Stimulated activated CD4-positive, alpha-beta T cell treated with anti-CD3 and anti-CD28 coated beads, Interleukin-2, amount 100 ng/mL, for 24 hours (primary cell): ENCODE measurements at places on chromosomes 5 and 9.
A peak's percentile ranks its signal among the peaks of the same experiment; 100 is the strongest.

- no peak for DNase-seq
These were observed 101.5 kb downstream of the ARHGEF28 start for GRCh38 chr5:73727470-73727869.

GRCh38 chr9:130446101-130446861 is 1.5 kb downstream of the ASS1 start:
- no peak for DNase-seq

GRCh38 chr9:74953235-74953751 is 581 bp upstream of the C9orf40 start:
- peak; percentile 20 for DNase-seq

- no peak for DNase-seq
These were observed 93.1 kb downstream of the MED27 start for GRCh38 chr9:131986576-131986975.

DNA sequence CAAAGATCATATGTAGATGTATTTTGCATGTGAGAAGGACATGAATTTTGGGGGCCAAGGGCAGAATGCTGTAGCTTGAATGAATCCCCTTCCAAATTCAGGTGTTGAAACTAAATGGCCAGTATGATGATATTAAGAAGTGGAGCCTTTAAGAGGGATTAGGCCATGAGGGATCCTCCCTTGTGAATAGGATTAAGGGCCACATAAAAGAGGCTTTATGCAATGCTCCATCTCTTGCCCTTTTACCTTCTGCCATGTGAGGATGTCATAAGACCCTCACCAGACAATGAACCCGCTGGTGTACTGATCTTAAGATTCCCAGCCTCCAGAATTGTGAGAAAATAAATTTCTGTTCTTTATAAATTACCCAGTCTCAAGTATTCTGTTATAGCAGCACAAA is 206.1 kb downstream of the YTHDC2 start:
- DNase-seq, result no peak

- no peak for DNase-seq
These were observed 179.9 kb downstream of the COX7C start for GRCh38 chr5:86797677-86798076.

- peak; percentile 79 for DNase-seq
These were observed 1.9 kb upstream of the SQSTM1 start for GRCh38 chr5:179818746-179819295.

DNA sequence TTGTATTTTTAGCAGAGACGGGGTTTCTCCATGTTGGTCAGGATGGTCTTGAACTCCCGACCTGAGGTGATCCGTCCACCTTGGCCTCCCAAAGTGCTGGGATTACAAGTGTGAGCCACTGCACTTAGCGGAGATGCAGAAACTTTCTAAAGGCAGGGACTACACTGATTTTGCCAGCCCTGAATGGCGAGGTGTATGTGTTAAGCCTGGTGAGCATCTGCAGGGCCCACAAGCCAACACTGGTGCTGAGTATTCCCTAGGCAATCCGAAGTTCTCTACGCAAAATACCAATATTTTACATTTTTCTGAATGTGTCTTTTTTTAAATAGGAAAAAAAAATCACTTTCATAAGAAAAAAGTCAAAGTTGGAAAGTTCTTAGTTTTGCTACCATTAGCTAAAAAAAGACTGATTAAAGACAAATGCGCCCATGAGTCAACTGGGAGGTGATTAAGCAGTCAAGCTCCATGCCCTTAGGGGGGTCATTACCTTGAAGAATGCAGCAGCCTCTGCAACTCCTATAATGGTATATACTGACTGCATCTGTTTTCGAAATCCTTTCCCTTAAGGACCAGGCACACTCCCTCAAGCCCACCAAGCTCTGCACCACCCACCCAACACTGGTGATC is 502.8 kb downstream of the BNC2 start:
- DNase-seq, result no peak

DNA sequence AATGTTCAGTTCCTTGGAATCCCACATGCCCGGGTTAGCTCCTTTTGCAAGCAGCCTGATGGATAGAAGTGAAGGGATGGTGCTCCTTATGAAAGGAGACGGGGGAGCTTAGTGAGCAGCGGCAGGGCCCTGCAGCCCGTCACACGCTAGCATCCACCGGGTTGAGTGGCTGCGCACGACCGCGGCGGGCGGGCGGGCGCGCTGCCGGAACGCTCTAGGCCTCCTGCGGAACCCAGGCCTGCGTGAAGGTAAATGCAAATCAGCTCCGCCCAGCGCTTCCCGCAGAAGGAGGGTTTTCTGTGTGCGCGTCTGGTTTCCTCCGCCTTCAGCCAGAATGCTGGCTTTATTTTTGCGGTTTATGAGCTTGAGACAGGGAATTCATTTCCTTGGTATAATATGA is 19.8 kb downstream of the IL12B start:
- DNase-seq, result no peak

DNA sequence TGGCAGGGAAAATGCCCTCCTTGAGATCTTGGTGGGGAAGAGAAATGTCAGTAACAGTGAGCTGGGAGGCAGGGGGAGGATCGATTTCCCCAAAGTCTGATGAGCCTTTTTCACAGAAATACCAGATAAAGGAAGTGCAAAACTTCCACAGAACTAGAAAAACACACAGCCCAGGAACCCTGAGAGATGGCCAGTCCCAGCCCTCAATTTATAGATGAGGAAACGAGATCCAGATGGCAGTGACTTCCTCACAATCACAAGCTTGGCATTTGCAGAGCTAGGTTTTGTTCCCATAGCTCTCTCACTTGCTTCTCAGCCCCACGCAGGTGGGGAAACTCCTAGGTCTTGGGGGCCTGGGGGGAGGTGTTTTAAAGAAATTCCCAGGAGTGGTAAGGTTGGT is 3.8 kb upstream of the GGTA1 start:
- DNase-seq, result no peak

- DNase-seq, result no peak
These were observed 11.4 kb upstream of the MACIR start for GRCh38 chr5:103247118-103247517.

- DNase-seq, result no peak
These were observed 358.6 kb upstream of the PAPPA start for GRCh38 chr9:115794921-115795475.

GRCh38 chr9:71685988-71686387 is 82.3 kb downstream of the CEMIP2 start:
- no peak for DNase-seq

DNA sequence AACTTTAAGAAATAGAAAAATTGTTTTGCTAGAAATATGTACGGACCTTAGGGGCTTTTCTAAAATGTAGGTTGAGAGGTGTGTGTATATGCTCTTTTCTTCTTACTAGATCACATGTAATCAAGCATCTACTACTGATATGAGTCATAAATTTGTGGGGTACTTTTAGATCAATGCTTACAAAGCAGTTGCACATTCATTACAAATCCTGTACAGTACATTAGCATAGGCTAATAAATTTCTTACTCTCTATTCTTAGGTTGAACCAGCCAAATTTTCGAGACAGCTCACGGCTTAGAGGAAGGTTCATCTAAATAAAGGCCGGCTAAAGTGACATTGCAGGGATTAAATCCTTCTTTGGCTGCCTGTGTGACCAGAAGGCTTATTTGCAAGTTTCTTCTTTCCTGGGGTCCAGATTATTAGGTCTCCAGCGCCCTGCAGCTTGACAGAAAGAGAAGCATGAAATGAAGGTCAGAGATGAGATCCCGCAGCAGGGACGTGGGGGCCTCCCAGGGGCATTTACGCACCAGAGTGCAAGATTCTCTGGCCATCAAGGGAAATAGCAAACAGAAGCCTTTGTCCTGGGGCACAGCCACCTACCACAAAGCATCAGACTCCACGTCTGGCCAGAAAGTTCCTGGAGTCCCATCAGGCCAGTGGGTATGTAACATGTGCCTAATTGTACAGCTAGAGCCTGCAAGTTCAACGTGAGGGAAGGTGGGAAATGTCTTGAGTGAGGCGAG is 53.0 kb downstream of the NIM1K start:
- no peak for DNase-seq
